Stimulated activated CD4-positive, alpha-beta T cell treated with anti-CD3 and anti-CD28 coated beads, TNF-alpha, amount 100 ng/mL, for 1 hour (primary cell): ENCODE measurements at places on chromosomes 4 and X.

DNA sequence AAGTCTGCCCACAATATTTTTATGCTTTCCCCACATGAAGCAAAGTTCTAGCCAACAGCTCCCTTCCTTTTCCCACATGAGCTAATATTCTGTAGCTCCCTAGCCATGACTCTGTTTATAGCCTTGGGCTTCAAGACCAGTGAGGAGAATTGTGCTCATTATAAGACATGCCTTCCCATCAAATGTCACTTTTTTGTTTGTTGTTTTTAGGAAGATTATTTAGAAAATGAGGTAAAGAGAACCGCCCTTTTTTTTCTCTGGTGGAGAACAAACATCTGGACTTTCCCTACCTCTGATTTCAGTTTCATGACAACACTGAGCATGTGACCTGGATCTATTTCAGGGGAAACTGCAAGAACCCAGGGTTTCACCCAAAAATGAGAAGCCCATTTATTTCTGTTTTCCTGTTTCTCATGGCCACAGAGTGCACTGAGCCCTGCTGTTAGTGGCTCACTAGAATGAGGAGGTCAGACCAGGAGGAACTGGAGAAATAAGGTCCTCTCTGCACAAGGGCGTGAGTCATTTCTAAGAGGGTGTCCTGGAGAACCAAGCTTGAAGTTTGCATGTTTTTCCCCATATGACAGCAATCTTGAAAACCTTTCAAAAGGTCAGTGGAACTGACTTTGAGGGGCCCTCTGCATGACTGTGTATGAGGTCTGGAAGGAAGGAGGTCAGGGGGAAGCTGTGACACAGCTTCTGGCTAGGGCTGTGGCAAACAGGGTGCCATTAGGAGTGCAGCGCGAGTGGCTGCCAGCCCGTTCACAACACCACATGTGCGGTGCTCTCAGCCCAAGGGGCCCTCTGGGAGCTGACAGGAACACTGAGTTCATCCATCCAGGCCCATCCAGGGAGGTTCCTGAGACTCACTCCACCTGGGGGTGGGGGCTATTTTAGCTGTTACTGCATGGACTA lies 55.2 kb downstream of the CHST7 start:
- DNase-seq = no peak

- no peak for DNase-seq
Observed at GRCh38 chrX:111411983-111412382, at the start of gene DCX. DCX (minus strand) TSS chrX:111412192; CDS start chrX:111410398, 1,794 bp downstream.

- no peak for DNase-seq
Observed at GRCh38 chr4:111807576-111807975, 337.7 kb upstream of the FAM241A start.

- DNase-seq = no peak
Observed at GRCh38 chr4:148118179-148118578, 324.0 kb downstream of the NR3C2 start.

- no peak for DNase-seq
Observed at GRCh38 chrX:40912576-40912975, 172.7 kb upstream of the USP9X start.

GRCh38 chrX:136635235-136635634 lies 12.7 kb upstream of the CD40LG start:
- no peak for DNase-seq

- no peak for DNase-seq
Observed at GRCh38 chr4:107008115-107008514, 28.0 kb downstream of the DKK2 start.

DNA sequence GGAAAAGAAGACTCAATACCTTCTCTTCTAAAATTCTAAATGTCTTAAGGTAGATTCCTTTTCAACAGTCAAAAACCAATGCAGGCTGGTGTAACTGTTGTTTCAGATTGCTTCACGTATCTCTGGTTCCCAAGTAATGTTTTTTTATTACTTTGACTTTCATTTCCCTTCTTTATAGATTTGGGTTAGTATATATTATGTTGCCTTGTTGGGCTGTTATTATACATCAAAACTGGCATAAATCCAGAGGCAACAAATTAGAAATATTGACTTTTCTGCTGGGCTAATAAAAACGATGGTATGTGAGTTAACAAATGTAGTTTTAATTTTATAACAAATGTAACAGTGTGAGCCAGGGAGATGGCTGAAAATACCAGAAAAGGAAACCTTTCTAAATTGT lies 444.7 kb upstream of the TENM3 start:
- DNase-seq = no peak

DNA sequence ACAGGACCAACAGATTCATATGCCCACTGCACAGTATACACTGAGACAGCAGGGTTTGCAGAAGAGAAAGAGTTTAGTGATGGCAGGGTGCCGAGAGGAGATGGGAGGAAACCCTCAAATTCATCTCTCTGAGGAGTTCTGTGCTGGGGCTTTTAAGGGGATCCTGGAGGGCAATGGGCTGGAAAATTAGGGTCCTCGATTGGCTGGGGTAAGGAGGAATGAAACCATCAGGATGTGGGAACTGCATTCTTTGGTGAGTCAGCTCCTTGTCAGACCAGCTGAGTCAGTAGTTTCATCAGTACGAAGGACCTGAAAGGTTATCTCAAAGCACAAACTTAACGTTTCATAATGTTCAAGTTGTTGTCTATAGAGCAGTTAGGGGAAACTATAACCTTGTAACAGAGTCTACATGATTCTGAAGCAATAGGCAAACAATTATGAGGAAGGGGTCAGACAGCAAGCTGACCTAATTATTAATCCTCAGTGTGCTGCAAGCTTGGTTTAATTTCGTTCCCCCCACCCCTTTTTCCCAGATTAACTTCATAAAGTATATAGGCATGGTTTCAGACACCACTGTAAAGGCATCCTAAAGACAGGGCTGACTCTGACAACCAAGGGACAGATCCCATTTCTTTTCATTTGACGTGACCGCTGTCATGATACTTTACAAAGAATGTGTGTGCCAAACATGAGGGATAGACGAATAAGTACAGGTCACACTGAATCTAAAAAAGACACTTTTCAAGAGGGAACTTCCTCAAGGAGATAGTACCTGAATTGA lies 1.5 kb upstream of the MSMO1 start:
- no peak for DNase-seq

DNA sequence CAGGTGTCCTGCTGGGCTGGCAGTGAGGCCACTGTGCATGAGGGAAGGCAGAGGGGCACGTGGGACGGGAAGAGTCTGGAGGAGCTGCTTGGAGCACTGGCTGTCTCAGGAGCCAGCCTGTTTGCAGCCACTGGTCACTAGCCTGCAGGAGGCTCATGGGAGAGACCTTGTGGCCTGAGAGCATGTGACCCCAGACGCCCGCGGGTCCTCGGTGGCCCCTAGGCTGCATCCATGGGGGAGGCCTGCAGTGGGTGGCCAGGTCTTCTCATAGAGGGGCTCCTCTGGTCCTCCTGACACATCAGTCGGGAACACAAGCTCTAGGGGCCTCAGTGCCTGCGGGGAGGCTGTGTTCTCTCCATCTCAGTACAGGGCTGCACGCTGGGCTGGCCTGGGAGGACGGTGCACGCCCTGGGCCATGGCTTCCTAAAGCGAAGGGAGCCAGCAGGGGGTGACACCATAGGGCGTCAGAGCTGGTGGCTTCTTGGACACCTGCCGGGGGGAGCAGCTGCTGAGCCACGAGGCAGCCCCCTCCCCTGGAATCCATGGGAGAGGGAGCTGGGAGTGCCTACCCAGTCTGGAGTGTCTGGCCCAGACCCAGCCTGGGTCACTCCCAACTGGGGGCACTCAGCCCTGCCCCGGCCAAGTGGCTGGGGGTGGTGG lies 12.3 kb downstream of the NAT8L start:
- DNase-seq = no peak
